Activated CD4-positive, alpha-beta T cell treated with anti-CD3 and anti-CD28 coated beads for 36 hours (primary cell): ENCODE measurements at places on chromosomes 3 and 15. TPM values are rescaled to one million over a fixed set of nuclear protein-coding genes. Genes with fewer than 3 reads are reported as not detected.

DNA sequence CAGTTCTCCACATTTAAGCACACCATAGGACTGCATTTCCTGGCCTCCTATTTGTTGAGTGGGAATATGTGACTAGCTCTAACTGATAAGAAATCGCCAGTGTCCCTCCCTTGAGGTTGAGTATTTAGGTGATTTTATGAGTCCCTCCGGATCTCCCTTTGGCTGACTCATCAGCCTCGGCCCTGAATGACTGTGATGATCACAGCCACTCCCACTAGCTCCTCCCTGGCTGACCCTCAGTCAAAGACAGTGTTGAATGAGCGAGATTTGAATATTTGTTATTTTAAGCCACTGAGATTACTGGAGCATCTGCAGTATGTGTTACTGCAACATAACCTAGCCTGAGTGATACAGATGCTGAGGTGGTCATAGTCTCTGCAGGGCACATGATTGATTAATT lies 515.3 kb downstream of the EPHB1 start:
- H3K27ac ChIP-seq: no peak overlapping the region
- H3K4me1 ChIP-seq: no peaks in the 10 kb centered on the region
- DNase-seq: no peak
- H3K36me3 ChIP-seq: no peaks in the 10 kb centered on the region
- no peak overlapping the region for H3K4me3 ChIP-seq

DNA sequence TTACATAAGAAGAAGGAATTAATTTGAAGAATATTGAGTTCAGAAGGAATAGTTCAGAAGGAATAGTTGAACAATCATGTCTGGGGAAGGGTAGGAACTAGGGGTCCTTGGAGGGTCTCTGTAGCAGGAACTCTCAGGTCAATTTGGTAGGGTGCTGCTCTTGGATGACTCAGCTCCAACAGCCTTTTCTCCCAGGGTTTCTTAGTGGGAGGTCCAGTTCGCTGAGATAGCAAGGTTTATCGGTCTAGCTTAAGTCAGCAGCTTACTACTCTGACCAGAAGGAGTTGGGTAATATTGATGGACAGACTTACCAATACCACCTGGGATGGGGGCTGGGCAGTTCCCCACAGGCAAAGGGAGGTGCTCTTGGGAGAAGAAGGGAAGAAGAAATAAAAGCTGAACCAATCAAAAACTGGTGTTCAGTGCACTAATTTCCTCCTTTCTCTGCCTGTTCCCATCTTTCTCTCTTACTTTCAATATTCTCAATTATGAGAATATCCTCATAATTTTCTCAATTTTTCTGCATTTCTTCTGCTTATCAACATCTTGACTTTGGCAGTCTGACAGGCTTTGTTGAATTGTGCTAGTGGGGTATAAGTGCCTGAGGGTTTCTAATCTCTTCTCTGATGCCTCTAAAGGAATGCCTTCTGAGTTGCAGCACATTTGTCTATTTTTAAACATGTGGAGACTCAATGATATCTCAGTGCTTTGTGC lies 14.4 kb upstream of the MITF start:
- no peaks in the 10 kb centered on the region for H3K36me3 ChIP-seq
- peaks cover 7% of the 10 kb centered on the region for H3K27me3 ChIP-seq
- no peak overlapping the region for H3K4me3 ChIP-seq
- H3K27ac ChIP-seq: no peak overlapping the region
- DNase-seq: no peak

GRCh38 chr3:158790901-158791589 lies 10.8 kb upstream of the MFSD1 start:
- no peaks in the 10 kb centered on the region for H3K36me3 ChIP-seq
- peak overlapping the region; percentile 45 for H3K4me3 ChIP-seq
- H3K4me1 ChIP-seq: peaks cover 5% of the 10 kb centered on the region
- H3K27ac ChIP-seq: peak overlapping the region; percentile 29
- DNase-seq: peak; percentile 48

The EIF4E3 gene
- total RNA-seq: 29.7 TPM
